Activated CD4-positive, alpha-beta T cell treated with anti-CD3 and anti-CD28 coated beads for 36 hours (primary cell): ENCODE measurements at places on chromosomes 6 and 20. TPM values are rescaled to one million over a fixed set of nuclear protein-coding genes. Genes with fewer than 3 reads are reported as not detected.
A peak's percentile ranks its signal among the peaks of the same experiment; 100 is the strongest.

The SAMD10 gene
- total RNA-seq: 25.4 TPM

The ASIP gene
- total RNA-seq: not detected

The HLA-DOB gene
- total RNA-seq: 1.6 TPM

The RSPO4 gene
- not detected for total RNA-seq

The TOX2 gene
- total RNA-seq: 1.6 TPM

The FAM50B gene
- total RNA-seq: 8.8 TPM

The MICB gene
- total RNA-seq: 19.7 TPM

The PRPH2 gene
- not detected for total RNA-seq

The MBOAT1 gene
- total RNA-seq: 13.3 TPM

The NR2E1 gene
- not detected for total RNA-seq

The PRRT1 gene
- total RNA-seq: 0.79 TPM

The SLC16A10 gene
- total RNA-seq: 6.2 TPM

- no peak overlapping the region for H3K4me3 ChIP-seq
- H3K27ac ChIP-seq: no peak overlapping the region
- no peak for DNase-seq
- no peaks in the 10 kb centered on the region for H3K27me3 ChIP-seq
Observed at GRCh38 chr6:36542041-36542440, 5.2 kb downstream of the STK38 start.

GRCh38 chr6:91483415-91484105 is 896.7 kb upstream of the MAP3K7 start:
- DNase-seq: no peak
- H3K4me1 ChIP-seq: no peaks in the 10 kb centered on the region
- H3K27me3 ChIP-seq: no peaks in the 10 kb centered on the region

DNA sequence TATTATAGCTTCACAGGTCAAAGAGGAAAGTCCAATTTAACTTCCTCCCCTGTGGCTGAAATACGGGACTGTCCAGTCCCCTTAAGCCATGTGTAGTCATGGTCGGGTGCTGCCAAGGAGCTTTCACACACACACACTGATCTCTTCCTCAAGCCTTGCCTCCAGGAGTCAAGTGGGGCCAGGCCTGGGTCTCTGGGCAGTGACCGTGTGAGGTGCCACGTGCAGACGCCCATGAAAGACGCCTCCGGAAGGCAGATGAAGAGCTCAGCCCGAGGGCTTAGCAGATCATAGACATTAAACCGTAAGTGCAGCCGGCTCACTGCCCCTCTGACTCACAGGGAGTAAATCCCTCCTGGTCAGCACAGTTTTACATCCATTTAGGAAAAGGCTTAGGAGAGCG is 4.2 kb downstream of the GABRR2 start:
- H3K4me1 ChIP-seq: no peaks in the 10 kb centered on the region
- H3K27me3 ChIP-seq: no peaks in the 10 kb centered on the region
- H3K36me3 ChIP-seq: no peaks in the 10 kb centered on the region
- no peak for DNase-seq
- no peak overlapping the region for H3K27ac ChIP-seq
- H3K4me3 ChIP-seq: no peak overlapping the region

GRCh38 chr6:136123468-136123867 is 126.6 kb downstream of the MTFR2 start:
- H3K27me3 ChIP-seq: no peaks in the 10 kb centered on the region
- DNase-seq: no peak
- H3K4me3 ChIP-seq: no peak overlapping the region
- H3K36me3 ChIP-seq: no peaks in the 10 kb centered on the region
- H3K4me1 ChIP-seq: no peaks in the 10 kb centered on the region

GRCh38 chr6:46048646-46049297 is 33.1 kb upstream of the CLIC5 start:
- H3K27ac ChIP-seq: no peak overlapping the region
- H3K36me3 ChIP-seq: no peaks in the 10 kb centered on the region
- peaks cover 6% of the 10 kb centered on the region for H3K27me3 ChIP-seq
- no peak for DNase-seq
- peaks cover 24% of the 10 kb centered on the region for H3K4me1 ChIP-seq
- H3K4me3 ChIP-seq: no peak overlapping the region

GRCh38 chr6:42281570-42281969 is 63.9 kb upstream of the MRPS10 start:
- DNase-seq: peak; percentile 57
- H3K27ac ChIP-seq: peak overlapping the region; percentile 24
- H3K36me3 ChIP-seq: peaks cover 4% of the 10 kb centered on the region

DNA sequence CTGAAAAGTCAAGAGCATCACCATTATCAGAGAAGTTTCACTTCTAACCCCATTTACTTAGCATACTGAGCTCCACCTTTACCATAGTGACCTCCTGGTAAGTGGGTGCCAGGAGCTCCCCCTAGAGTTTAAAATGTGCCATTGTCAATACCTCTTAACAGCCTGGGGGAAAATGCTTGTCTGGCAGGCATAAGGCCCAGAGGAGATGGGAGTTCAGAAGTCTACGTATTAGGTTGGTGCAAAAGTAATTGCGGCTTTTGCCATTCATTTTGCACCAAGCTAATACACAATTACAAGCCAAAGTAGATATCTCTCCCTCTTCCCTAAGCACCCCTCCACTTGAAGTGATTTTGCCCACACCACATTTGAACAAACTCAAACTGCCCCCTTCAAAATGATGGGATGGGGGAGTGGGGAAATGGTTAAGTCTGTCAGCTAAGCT is 919.0 kb downstream of the KIF16B start:
- no peaks in the 10 kb centered on the region for H3K27me3 ChIP-seq
- no peak overlapping the region for H3K27ac ChIP-seq
- peak; percentile 12 for DNase-seq
- H3K4me3 ChIP-seq: no peak overlapping the region

GRCh38 chr6:127938701-127939100 is 37.8 kb upstream of the THEMIS start:
- H3K36me3 ChIP-seq: peaks cover 4% of the 10 kb centered on the region
- H3K27me3 ChIP-seq: no peaks in the 10 kb centered on the region
- peak overlapping the region; percentile 48 for H3K27ac ChIP-seq
- peaks cover 47% of the 10 kb centered on the region for H3K4me1 ChIP-seq

DNA sequence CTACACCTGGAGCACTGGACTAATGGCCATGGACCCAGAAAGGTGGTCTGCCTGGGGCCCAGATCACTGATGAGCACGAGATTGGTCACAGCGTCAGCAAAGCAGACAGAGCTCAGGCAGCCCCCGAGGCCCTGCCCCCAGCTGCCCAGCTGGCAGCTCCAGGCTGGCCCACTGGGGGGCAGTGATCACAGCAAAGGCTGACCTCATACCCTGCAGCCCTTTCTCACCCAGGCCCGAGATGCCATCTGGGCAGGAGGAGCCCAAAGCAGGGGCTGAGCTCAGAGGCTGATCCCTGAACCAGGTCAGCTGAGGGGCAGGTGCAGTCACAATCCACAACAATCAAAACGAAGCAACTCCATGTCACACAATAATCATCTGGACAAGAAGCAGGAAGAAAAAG is 4.1 kb downstream of the MAP1LC3A start:
- DNase-seq: peak; percentile 31
- H3K27ac ChIP-seq: no peak overlapping the region
- no peaks in the 10 kb centered on the region for H3K27me3 ChIP-seq
- peaks cover 10% of the 10 kb centered on the region for H3K4me1 ChIP-seq
- peaks cover 3% of the 10 kb centered on the region for H3K36me3 ChIP-seq

DNA sequence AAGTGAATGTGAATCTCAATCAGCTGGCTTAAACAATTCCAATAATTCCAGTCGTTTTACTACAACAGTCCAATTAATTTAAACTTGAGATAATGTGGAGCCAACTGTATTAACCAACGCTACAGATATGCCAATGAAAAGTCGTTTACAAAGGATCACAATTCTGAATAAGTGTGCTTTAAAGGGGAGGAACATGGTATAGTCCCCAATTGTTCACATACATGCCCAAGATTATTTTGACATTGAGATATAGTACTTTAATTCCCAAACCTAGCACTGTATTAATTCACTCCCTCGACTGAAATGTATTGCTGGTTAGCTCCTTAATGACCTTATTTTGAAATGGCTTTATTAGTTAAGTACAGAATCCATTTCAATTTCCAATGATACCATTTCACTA is 2.5 kb downstream of the AKIRIN2 start:
- H3K4me3 ChIP-seq: peak overlapping the region; percentile 87
- H3K27ac ChIP-seq: peak overlapping the region; percentile 83
- DNase-seq: no peak

DNA sequence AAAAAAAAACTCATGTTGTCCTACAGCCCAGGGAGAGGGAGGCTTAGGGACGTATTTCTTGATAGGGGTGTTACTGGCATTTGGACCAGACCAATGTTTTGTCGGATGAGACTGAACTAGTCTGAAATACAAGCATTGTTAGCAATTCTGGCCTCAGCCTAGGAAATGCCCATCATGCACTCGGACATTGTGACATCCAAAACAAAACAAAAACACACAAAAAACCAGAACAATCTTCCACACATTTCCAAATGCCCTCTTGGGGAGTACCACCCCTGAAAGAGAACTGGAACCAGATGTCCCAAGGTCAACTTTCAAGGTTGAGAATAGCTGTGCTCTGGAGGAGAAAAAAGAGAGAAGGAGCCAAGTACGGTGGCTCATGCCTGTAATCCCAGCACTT is 299.1 kb upstream of the JARID2 start:
- no peak for DNase-seq
- no peaks in the 10 kb centered on the region for H3K36me3 ChIP-seq
- peaks cover 5% of the 10 kb centered on the region for H3K4me1 ChIP-seq
- no peak overlapping the region for H3K27ac ChIP-seq
- H3K4me3 ChIP-seq: no peak overlapping the region
- no peaks in the 10 kb centered on the region for H3K27me3 ChIP-seq

DNA sequence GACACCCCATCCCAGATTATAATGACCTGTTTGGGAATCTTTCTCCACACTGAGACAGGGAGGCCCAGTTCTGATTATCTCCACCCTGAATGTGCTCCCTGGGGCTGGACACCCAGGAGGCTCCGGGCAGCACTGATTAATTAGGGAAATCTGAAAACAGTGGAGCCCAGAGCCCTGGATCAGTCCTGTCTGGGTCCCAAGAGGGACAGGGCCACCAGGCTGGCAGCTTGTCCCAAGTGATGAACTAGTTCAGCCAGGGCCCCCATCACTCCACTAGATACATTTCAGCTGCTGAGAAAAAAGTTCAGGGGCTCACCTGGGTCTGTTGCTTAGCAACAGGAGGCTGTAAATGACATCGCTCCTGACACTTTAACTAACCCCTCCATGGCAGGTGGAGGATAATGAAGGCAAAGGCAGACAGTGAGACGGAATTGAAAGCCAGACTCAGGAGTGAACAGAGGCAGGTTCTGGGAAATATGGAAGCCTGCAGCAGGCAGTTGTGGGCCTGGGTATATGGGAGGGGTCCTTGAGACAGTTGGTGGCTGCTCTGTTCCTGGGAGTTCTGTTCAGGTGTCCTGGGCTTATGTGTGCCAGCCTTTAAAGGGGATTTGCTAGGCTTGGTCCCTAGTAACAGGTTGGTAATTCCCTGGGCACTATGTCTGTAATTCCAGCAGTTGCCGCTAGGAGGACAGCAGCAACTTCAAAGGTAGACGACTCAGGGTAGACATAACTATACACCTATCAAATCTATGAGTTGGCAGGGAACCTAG is 78.3 kb upstream of the CTNNBL1 start:
- H3K4me3 ChIP-seq: no peak overlapping the region
- no peaks in the 10 kb centered on the region for H3K4me1 ChIP-seq
- DNase-seq: peak; percentile 39
- no peak overlapping the region for H3K27ac ChIP-seq

DNA sequence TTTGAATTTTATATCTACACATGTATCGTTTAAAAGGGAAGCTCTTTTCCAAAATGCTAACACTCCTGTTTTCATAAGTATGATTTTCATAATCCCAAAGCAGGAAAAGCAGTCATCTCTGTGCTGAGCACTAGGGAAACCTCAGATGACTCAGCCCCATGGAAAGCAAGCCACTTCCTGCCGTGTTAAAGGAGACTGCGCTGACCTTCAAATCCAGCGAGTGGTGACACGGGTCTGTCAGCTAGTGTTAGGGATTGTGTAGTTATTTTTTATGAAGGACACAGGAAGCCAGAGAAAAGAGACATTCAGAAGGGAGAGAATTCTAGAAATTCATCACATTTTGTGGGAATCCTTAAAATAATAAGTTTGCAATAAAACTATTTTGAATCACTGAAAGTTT is 57.0 kb upstream of the CD93 start:
- no peaks in the 10 kb centered on the region for H3K36me3 ChIP-seq
- peaks cover 32% of the 10 kb centered on the region for H3K4me1 ChIP-seq
- H3K27me3 ChIP-seq: peaks cover 8% of the 10 kb centered on the region
- H3K4me3 ChIP-seq: no peak overlapping the region
- peak; percentile 49 for DNase-seq

DNA sequence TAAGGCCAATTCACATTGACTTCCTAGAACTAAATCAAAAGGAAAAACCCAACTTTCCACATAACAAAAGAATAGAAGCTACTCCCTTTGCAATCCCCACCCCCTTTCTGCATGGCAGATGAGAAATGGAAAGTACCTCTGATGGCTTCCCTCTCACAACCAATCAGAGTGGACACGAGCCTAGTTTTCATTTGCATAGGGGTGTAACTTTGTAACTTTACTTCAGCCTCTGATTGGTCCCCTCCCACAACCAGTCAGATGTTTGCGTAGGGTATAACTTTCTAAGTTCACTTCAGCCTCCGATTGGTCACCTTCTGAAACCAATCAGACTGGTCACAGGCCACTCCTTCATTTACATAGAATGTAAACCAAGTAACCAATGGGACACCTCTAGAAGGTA is 328.5 kb downstream of the CDH26 start:
- no peak overlapping the region for H3K27ac ChIP-seq
- no peak overlapping the region for H3K4me3 ChIP-seq
- DNase-seq: no peak

DNA sequence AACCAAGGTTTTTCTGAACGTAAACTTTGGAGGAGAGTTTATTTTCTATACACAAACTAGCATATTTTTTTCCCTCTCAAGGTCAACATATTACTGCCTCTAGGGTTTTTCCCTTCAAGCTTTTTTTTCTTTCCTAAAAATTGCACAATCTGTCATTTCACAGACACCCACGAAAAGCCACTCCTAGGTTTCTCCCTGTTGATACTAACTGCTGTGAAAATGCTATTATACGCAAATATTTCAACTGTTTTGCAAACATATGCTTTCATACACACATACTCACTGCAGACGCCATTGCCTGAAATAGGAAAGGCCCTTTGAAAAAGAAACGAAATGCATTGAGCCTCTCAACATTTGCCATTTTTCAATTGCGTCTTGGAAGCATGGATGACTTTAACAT is 333.0 kb downstream of the CD83 start:
- no peak for DNase-seq
- peak overlapping the region; percentile 53 for H3K27ac ChIP-seq
- H3K4me3 ChIP-seq: no peak overlapping the region
- H3K36me3 ChIP-seq: peaks cover 6% of the 10 kb centered on the region
- H3K27me3 ChIP-seq: no peaks in the 10 kb centered on the region
